ENCODE measurements at places on chromosomes 6 and 20.

- no peak for DNase-seq
These were observed 101.4 kb downstream of the BMP2 start for GRCh38 chr20:6868861-6869260.

DNA sequence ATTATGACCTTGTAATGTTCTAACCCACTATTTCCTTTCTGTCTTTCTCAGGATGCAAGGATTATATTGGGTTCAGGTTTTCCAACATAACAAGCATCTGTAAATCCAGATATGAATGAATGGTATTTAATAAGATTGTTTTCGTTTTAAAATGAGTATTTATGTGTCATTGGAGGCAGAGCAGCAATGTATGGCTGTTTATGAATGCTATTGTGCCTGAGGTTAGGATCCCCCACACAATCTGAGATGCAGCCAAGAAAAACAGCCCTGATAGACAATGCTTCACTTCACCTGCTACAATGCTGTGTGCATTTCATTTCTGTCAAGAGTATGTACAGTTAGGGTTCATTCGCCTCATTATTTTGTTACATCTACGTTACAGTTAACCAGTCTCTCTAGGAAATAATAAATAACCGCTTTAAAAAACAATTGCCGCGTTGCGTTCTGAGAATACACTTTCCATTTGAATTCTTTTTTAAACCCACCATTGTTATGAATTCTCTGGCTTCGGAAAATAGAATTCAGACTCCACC is 19.6 kb downstream of the TFAP2A start:
- no peak for DNase-seq

GRCh38 chr20:36402708-36403107 is 96.6 kb downstream of the DLGAP4 start:
- DNase-seq, result no peak

GRCh38 chr6:52877786-52878185 is 31.7 kb downstream of the GSTA3 start:
- DNase-seq, result no peak

DNA sequence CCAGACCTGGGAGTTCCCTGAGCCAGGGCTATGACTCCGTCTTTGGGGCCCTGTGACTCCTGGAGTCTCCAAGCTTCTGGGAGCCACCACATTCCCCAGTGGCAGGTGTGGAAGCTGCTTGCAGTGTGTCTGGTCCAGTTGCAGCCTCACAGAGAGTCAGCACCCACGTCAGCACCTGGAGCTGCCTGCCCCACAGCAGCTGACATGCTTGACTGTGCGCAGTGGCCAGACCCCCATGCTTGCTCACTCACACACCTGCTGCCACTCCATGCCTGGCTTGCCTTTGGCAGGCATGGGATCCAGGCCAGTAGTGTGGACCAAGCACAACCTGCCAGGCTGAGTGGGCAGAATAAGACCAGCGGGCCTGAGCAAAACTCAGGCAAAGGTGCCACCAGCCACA is 31.0 kb upstream of the ASIP start:
- DNase-seq, result no peak

DNA sequence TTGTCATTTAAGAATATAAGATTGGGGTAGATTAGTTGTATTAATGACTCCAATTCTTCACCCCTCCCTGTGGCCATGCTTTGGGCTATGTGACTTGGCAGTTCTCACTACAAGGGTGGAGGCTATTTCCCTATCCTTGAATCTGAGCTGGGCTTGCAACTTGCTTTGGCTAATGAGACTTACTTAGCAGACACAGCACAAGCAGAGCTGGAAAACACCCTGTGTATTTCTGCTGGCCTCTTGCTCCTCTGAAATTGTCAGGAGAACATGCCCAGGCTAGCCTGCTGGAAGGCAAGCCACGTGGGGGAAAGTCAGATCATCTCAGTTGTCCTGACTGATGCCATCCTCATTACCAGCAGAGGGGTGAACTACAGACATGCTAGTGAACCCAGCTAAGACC is 126.5 kb upstream of the HDGFL1 start:
- DNase-seq, result no peak

- DNase-seq, result no peak
These were observed 40.0 kb downstream of the MYLIP start for GRCh38 chr6:16168858-16169257.

DNA sequence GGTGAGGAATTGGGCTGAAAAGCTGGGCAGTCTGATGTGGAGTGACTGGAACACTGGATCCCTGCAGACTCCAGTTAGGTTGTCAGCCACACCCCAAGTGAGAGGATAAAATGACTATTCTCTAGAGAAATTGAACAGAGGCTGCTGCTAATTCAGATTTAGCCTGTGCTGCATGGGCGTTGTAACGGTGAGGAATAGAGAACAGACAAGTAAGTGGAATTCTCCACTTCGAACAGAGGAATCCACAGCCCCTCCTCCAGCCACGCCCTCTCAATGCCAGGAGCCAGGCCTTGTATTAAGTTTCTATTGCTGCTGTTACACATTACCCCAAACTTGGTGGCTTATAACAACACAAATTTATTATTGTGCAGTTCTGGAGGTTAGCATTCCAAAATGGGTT is 109.3 kb downstream of the CFAP61 start:
- no peak for DNase-seq

DNA sequence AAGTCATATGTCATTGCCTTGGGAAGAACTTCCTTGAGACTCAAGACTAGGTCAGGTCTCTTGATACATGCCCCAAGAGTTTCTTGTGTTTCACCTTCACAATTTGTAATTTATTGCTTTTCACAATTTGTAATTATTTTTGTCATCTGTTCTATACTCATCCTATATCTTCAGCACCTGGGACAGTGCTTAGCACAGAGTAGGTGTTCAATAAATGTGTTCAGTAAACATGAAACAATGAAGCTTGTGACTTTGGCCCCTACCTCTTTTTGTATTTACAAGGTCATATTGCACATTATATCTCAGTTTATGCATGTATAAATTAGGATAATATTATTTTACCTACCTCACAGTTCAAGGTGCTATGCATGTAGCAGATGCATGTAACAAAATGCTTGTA is 21.5 kb upstream of the SRPK1 start:
- no peak for DNase-seq

DNA sequence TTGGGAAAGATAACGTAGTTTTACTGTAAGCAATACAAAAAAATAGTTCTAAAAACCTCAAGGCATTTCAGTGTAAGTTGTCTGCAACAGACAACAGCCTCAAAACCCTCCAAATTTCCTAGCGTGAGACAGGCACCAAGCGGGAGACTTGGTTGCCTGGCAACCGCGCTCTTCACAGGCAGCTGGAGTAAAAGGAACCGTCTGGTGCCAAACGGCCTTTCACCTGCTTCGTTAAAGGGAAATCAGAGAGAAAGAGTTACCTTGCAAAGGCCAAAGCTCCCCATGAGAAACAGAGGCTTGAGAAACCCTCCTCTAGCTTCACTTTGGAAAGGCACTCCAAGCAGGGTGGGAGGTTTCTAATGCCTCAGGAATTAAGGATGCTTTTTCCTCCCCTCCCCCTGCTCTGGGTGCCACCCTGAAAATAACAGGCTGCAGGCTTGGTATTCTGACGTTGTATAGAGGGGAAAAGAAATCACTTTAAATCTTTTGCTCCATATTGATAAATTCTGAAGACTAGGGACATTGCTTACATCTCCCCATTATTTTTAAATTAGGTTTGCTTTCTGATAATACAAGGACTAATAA is 129.7 kb upstream of the UFL1 start:
- no peak for DNase-seq

DNA sequence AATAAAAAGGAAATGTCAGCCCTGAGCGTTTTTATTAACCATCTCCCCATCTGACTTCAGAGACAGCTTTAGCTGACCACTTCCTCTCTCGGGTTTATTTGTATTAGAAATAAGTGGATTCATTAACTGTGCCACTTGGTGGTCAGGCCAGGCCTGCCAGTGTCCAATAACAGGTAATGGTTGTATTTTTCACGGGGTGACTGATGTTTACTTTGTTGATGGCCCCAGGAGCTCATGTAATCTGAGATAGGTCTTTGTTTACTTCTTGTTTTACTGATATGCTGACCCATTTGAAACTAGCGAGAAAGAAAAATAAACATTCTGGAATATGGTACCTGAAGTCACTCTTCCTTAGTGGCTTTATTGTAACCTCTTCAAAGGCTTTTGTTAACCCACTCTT is 504.3 kb upstream of the SLC35B3 start:
- DNase-seq, result no peak

DNA sequence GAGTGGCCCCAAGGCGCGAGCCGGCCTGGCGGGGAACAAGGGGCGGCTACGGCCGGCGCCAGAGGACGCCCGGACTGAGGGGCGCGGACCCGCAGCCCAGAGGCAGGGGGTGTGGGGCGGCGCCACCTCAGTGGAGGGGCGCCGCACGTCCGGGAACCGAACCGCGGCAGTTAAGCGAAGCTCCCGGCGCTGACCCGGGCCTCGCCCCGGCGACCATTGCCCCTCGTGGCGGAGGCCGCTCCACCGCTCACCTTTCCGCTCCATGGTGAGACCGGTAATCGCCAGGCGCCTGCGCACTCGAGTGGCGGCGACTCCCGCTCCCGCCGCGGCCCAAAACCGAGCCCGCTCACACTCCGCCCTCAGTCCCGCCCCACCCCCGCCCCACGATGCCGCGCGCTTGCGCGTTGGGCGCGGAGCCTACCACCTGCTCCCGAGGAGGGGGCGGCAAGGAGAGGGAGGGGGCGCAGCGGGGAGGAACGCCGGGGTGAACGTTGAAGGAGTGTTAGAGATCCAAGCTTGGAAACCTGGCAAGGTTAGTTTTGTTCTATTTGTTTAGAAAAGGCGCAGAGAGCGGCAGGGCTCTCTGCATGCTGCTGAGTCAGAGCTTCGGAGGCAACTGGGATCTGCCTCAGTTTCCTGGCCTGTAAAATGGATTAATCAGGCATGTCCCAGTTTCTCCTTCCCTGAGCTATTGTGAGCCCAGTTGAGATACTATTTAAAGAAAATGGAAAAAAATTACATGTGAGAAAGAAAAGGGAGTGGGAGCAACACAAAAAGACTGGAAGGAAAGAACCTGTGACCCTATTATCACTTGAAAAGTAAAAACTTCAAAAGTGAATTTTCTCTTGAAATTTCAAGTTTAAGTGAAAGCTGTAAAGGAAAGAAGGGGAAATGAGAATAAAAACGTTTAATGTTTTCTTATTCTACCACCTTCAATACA is at the start of gene SRPK1:
Gene SRPK1 (minus strand): TSS at position 306 of the 940 bp plus-strand sequence. CDS start 42 bp downstream, at position 264.
- DNase-seq, result peak; percentile 68

GRCh38 chr20:22796469-22797077 is 212.2 kb upstream of the FOXA2 start:
- no peak for DNase-seq

- DNase-seq, result no peak
These were observed 77.1 kb downstream of the CTNNBL1 start for GRCh38 chr20:37770908-37771307.

DNA sequence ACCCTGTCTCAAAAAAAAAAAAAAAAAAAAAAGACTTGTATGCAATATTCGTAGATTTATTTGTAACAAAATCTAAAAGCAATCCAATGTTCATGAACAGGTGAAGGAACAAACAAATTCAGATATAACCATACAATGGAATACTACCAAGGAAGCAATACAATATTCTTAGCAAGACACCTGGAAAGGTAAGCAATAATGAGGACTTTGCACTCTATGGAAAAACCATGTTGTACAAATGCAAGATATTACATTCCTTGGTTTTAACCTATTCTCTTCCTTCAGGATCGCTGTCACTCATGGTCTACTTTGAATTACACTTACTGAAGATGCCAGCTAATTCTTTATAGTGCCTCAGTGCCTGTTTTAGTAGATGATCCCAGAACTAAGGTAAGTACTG is 14.7 kb upstream of the ADGRF1 start:
- DNase-seq, result no peak

DNA sequence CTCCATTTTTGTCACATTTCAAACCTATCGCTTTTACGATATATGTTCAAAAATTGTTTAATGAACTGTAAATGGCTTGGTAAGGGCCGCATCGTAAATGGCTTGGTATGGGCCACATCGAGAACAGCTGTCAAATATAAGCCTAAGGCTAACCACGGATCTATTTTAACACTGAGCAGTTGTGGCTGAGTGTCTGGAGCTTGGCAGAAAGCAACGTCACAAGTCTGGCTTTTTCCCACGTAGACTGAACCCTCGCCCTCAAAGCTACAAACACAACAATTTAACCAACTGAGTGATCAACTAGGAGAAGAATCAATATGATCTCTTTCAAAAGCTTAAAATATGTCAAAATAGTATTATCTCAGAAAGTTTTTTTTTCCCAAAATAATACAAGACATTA is 71.4 kb upstream of the PRSS16 start:
- DNase-seq, result no peak

- no peak for DNase-seq
These were observed 55.9 kb downstream of the TRAF3IP2 start for GRCh38 chr6:111549746-111550145.

GRCh38 chr6:116389357-116389756 is 18.6 kb downstream of the DSE start:
- no peak for DNase-seq

DNA sequence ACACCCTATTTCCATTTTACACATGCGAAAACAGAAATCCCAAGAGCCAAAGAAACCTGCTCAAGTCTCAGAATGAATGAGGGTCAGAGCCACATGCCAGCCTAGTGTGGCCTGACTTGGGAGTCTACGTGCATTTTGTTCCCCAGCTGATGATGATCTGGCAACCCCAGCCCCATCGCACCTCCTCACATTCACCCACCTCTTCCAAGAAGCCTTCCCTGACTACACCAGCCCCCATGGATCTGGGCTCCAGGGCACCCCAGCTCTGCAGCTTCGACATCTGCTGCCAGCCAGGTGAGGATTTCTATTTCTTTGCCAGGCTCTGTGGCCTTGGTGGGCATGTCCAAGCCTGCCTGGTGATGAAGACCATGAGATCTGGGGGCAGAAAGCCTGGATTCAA is 41.0 kb downstream of the ANGPT4 start:
- no peak for DNase-seq

DNA sequence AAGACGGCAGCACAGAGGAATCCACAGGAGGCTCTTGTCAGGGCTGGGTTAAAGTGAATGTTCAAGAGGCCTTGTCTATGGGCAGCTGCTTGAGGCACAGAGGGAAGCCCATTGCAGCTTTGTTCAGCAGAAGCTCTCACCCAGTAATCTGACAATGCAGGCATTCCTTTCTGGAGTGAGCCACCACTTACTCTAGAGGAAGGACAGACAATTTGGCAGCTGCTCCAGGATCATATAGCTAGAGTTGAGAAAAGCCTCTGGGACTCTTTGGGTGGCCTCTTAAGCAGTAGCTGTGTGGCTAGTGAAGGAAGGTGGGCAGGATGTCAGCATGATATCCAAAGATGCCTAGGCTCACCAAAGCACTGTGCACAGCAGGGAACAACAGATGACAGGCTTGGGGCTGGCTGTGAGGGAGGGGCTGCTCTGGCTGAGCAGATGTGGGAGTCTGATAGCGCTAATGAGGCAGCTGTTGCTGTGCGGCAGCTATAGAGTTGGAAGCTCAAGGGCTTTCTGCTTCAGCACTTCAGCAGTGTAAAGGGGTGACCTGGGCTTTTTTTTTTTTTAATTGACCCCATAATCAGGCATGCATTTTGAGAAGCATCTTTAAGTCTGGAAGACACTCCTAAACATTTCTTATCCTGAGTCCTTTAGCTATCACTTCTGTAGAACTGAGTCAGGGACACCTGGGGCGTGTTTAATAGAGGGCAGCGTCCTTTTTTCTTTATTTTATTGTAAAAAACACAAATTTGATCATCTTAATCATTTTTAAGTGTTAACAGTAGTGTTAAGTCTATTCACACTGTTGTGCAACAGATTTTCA is 27.2 kb downstream of the CMTR1 start:
- no peak for DNase-seq

All from T follicular helper cell (primary cell).